ENCODE measurements at places on chromosomes 3 and 15.

- DNase-seq = no peak
Observed at GRCh38 chr3:15348246-15348645, 15.9 kb upstream of the SH3BP5 start.

- no peak for DNase-seq
Observed at GRCh38 chr3:130849091-130849552, 44.8 kb upstream of the ATP2C1 start.

GRCh38 chr3:125139386-125139785, 73.2 kb downstream of the SLC12A8 start:
- DNase-seq = no peak

- no peak for DNase-seq
Observed at GRCh38 chr3:46209746-46210470, 1.8 kb upstream of the CCR1 start.

GRCh38 chr3:22236490-22237270, 485.7 kb upstream of the ZNF385D start:
- no peak for DNase-seq

DNA sequence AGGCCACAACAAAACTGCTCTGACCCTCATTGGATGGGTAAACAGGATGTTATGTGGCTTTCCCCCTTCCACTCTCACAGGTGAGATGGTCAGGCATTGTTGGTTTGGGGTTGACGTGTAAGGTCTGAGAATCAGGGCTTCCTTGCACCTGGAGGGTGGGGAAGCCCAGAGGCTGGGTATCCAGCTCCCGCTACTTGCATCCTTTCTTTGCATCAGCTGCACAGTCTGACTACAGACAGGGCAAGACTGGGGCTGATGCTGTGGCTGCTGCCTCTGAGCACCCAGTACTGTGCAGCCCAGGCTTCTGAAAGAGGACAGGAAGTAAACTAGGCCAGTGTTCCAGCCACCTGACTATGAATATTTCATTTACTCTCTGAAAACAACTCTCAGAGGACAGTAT, 58.0 kb upstream of the ATP2B2 start:
- no peak for DNase-seq

DNA sequence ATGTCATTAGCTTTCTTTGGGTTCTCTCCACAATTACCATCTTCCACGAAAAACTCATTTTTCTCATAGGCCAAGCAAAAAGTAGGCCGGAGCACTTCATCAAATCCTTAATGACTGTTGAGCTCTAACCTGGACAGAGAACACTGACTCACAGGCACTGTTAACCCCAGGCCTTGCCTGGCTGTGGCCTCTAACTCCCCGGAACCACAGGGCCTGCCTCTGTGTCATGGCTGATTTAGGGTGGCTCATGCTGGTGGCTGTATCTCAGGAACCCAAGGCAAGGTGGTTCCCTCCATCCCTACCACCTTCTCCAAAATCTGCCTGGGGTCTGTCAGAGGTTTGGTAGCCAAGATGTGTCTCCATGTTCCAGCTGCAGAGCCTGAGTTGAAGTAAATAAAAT, 3.6 kb downstream of the CRTAP start:
- no peak for DNase-seq

GRCh38 chr3:194572143-194572789, 61.0 kb downstream of the TMEM44 start:
- DNase-seq = peak; percentile 93

DNA sequence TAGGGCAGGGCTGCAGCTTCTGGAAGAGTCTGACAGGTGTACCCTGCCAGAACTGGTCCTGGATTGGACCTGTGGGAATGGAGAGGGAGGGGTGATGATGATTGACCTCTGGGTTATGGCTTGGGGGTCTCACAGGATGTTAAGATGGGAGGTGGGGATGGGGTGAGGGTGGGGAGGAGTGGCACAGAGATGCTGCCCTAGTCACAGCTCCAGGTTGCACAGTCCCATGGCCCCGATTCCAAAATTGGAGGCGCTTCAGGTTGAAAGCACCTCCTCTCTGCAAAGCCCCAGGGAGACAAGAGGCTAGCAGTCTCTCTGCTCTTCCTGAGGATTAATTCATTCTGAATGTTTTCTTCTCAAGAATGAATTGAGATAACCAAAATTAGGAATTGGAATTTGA, 101.4 kb downstream of the FAM43A start:
- no peak for DNase-seq

DNA sequence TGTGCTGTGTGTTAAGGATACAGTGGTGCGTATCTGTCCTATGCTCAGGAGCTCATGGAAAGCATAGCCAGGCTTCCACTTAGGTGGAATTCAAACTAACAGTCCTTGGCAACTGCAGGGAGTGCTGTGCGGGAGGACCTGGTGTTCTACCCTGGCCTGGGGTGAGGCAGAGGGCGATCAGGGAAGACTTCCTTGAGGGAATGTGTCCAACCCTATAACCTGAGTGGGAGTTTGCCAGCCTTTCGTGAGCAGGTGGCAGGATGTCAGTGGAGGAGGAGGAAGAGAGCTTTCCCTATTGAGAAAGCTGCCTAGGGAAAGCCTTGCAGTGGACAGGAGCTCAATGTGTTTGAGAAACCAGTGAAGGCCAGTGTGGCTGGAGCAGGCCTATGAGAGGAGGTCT, 271.1 kb upstream of the C2CD4B start:
- DNase-seq = no peak

GRCh38 chr3:113602836-113603235, 70.5 kb downstream of the SIDT1 start:
- DNase-seq = no peak

- DNase-seq = no peak
Observed at GRCh38 chr15:74892313-74892712, 2.5 kb downstream of the MPI start.

- no peak for DNase-seq
Observed at GRCh38 chr3:99978221-99978620, 136.1 kb downstream of the FILIP1L start.

DNA sequence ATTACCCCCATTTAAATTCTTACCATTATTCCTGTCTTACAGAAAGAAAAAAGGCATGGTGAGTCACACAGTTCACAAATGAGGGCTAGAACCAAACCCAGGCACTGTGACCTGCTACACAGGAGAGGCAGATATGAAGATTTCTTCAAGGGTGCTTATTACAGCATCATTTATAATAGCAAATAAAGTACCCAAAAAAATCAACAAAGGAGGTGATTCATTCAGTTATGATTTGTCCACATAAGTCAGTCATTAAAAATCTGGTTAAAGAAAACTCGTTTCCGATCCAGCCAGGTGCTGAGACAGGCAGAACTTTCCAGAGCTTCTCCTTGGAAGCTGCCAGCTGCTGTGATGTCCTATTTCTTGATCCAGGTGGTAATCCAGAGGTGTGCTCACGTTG, 7.5 kb upstream of the LOXL1 start:
- DNase-seq = no peak

DNA sequence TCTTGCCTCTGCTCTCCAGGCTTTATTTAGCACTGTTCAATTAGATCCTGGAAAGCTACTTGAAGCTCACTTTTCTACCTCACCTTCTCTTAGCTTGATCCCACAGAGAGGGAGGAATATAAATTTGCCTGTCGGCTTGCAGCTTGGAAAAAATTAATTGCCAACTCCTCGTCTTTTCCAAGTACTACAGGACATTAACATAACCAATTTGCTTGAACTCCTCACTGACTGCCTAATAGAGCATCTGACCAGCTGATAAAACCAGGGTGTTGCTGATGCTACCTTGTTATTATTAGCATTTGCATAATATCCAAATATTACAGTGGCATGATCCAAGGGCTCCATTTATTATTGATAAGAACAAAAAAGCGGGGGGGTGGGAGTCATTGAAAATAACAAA, 561.8 kb downstream of the MCTP2 start:
- DNase-seq = no peak

- DNase-seq = no peak
Observed at GRCh38 chr3:126415661-126416591, 21.2 kb downstream of the CFAP100 start.

DNA sequence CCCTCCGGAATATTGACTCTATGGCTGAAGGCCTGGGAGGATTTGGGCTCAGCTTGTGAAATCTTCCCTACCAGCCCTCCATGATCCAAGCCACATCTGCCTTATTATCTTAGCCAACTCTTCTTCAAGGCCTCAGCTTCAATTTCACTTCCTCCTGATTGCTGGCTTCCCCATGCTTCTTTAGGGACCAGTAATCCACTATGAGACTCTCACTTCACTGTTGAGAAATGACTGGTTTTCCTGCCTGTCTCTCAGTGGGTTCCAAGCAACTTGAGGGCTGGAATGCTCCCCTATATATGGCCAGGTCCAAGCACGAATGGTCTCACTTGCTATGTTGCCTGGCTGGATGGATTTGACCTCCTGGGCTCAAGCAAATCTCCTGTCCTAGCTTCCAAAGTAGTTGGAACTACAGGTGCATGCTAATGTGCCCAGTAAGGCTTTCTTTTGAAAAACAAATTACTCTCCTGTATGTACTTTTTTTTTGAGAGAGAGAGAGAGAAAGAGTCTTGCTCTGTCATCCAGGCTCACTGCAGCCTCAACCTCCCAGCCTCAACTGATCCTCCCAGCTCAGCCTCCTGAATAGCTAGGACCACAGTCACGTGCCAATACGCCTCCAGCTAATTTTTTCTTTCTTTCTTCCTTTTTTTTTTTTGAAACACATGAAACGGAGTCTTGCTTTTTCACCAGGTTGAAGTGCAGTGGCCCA, 7.9 kb upstream of the PIK3CB start:
- DNase-seq = no peak

GRCh38 chr15:51938286-51938685, 33.3 kb downstream of the LEO1 start:
- DNase-seq = no peak

DNA sequence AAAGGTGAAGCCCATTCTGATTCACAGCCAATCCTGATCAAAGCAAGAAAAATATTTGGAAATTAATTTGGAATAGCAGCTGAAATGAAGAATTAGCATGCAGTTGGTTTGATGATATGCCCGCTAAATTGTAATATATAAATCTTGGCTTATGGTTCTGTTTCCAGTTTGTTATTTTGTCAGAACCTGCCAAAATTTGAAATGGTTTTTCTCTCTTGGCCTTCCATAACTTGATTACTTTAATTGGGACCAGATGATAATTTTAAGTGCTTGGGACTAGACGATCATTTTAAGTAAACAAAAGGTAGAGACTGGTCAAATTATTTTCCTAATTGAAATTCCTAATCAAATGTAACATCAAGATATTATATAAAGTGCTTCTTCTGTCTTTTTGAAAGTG, 842.4 kb downstream of the TBL1XR1 start:
- DNase-seq = no peak
